ENCODE measurements at places on chromosomes 2 and 18.

DNA sequence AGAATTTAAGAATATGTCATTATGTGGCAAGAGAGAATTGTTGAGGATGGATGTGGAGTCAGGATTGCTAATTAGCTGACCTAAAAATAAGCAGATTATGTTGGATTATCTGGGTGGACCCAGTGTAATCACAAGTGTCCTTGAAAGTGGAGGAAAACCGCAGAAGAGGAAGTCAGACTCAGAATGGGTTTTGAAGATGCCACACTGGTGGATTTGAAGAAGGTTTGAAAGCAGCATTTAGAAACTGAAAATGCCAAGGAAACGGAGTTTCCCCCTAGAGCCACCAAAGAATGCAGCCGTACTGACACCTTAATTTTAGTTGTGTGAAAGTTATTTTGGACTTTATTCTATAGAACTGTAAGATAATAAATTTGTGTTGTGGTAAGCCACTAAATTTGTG is 41.6 kb upstream of the DPP10 start:
- DNase-seq = no peak

DNA sequence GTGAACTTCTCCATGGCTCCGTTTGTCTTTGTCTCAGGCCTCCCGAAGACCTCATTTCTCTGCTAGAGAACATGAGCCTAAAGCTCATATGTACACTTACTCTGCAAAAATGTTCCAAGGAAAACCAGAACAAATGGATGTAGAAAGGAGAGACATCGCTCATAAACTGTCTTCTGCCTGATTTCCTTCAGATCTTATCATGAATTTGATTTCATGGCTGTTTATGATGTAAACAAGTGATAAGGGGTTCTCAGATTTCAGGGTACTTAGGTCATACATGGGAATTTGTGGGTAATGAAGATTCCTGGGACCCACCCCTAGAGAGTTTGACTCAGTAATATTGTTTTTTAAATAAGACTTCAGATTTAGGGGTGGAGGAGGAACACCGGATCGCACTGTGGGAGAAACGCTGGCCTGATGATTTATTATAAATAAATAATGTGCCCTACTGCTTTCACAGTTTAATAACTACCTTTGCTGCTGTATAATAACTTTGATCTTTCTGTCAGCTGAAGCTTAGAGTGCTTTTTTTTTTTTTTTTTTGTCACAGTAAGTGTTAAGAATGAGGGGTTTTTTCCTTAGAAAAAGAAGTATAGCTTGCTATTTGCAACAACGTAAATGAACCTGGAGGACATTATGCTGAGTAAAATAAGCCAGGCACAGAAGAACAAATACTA is 14.9 kb downstream of the AOX1 start:
- DNase-seq = no peak

- no peak for DNase-seq
Observed at GRCh38 chr18:41416044-41416443, 539.0 kb upstream of the PIK3C3 start.

- DNase-seq = no peak
Observed at GRCh38 chr2:231933916-231934401, 7.8 kb upstream of the NPPC start.

DNA sequence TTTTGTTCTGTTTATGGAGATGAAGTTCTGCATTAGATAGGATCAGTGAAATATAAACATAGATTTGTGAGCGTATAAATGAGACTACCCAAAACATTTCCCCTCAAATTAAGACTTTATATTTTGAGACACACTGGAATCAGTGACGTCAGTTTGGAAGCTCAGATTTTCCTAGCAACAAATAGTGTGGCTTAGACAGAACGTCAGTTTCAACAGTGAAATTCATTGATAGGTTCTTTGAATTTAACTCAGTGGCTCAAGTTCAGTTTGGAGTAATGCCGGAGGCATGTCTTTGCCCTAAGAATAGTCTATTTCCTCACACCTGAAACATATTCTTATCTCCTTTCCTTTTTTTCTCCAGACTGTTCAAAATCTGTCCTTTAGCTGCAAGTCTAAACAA is 113.6 kb upstream of the ARHGAP15 start:
- DNase-seq = no peak

- no peak for DNase-seq
Observed at GRCh38 chr2:210299866-210300373, 15.1 kb downstream of the MYL1 start.

GRCh38 chr2:64914735-64915509 is 74.3 kb upstream of the SLC1A4 start:
- DNase-seq = no peak

GRCh38 chr2:38301340-38301968 is 75.6 kb downstream of the ATL2 start:
- DNase-seq = no peak

- DNase-seq = no peak
Observed at GRCh38 chr2:175414882-175415487, 233.5 kb upstream of the ATP5MC3 start.

DNA sequence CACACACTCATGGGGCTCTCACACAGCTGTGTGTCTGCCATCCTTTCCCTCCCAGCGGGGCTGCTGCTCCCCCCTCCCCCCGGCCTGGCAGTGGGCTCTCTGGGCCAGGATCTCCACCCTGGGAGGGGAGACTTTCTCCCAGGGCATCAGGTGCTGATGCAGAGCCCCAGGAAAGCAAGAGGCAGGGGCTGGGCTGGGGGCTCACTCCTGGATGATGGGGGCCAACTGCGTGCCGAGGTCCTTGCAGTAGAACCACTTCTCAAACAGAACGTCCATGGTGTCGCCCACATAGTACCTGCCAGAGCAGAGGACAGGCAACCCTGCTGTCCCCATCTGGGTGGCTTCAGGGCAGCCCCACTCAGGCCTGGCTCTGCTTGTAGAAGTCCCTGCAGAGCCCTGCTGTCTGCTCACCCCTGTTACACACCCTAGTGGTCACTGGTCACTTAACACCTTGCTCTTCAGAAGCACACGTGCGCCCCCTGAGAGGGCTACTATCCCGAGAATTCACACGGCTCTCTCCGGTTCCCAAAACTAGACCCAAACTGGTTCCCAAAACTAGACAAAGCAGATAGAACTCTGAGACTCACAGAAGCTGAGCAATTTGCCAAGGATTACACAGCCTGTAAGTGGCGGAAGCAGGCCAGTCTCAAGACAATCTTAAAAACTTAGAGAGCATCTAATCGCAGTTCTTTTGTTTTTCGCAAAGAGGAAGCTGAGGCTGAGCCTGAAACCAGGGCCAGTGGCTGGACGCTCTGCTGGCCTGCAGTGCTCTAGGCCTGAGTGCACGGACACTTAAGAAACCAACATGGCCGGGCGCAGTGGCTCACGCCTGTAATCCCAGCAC is 6.6 kb upstream of the OXER1 start:
- DNase-seq = no peak

GRCh38 chr2:1730015-1730927 is 14.0 kb downstream of the PXDN start:
- DNase-seq = no peak

DNA sequence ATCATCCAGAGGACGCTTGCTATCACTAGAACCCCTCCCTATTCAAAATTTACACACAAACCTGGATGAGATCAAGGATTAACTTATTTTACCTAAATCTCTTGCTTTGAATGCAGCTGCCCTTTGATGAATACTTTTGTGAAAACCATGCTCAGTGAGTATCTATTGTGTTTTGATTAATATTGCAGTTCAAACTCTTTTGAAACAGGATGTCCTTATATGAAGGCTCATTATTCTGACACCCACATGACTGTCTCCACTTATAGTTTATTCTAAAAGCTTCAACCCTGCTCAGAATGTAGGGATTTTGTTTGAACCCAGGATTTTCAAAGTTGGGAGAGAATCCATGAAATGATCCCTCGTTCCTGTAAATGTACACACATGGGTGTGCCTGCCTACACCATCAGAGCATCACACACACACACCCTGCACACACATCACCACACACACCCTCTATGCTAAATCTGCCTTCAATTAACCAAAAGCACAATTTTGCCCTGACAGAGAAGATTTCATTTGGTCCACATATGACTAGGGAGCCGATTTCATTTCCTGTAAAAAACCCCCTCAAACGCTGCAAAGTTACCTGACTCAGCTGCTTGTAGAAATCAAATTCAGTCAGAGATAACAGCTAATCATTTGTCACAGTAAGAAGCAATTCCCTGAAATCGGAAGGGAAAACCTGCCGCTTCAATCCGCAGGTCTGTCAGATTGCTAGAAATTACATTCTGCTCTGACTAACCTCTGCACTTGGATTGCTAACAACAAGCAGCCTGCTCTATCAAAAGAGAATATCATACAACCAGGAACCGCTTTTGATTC is 65.2 kb downstream of the ZEB2 start:
- no peak for DNase-seq

DNA sequence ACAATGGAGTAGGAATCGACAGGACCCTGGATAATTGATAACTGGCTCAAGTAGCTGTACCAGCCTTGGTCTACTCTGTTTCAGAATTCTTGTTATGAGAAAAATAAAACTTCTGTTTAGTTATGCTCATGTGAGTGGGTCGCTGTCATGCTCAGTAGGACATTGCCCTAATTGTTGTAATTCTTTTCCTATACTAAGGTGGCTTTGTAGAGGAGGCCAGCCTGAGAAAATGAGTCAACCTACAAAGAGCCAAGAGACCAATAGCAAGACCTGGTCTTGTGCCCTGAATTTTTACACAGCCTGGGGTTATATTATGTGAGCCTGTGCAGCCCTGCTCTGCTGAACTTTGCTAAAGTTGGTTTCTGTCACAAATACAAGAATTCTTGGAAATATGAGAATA is 238.4 kb downstream of the MEIS1 start:
- DNase-seq = no peak

GRCh38 chr18:75107196-75107930 is 101.6 kb downstream of the PTGR3 start:
- DNase-seq = no peak

DNA sequence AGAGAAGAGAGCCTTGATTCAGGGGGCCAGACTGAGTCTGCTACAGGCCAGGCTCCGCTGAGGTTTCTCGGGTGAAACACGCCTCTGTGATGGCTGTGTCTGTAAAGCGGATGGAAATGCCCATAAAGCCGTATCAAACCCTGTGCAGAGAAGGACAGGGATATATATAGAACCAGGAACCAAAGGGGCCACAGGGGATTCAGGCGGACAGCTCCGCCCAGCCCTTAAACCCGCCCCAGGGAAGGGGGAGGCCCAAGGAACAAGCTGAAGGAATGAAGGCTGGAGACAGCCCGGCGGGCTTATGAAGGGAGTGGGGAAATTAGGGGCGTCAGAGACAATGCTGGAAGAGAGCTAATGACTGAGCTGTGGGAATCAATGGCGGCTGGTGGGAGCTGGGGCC is 42.1 kb downstream of the NHEJ1 start:
- no peak for DNase-seq

DNA sequence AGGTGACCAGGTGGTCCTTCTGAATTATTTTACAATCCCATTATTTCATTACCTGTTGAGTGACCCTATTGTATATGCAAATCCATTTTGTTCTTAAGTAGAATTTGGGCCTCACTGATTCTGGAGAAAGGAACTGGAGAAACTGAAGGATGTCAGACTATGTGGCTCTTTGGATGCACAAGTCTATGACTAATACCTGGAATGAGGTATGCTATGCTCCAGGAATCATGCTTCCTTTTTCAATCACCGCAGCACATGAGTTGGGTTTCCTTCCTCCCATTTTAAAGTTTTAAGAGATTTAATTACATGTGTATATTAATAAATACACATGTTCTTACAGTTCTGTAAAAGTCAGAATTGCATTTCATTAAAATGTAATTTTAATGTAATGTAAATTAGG is 253.9 kb upstream of the VWC2L start:
- DNase-seq = no peak

DNA sequence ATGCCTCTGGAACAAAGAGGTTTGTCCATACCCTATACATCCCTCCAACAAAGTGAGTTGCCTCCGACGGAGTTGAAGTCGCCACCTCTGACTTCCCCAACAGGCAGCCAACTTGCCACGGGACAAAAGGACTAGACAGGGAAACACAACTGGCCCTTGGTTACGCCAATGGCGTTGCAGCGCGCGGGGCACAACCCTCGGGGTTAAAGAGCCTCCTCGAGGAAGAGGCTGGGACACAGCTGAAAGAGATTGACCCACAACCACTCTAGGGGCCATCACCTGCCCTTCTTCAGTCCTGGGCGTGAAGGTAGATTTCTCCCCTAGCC is 545 bp downstream of the GTF3C2 start:
- DNase-seq = no peak

DNA sequence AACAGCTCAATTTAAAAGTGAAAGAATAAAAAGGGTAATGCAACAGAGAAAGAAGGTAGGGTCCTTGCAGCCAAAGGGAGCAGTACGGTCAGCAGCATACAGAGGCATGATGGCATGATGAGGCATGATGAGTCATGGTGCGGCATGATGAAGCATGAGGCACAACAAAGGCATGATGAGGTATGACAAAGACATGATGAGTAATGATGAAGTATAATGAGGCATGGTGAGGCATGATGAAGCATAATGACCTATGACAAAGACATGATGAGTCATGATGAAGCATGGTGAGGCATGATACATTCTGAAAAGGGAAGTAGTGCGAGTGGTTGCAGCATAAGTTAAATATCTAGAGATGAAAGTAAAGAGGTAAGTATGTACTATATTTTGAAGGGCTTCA is 673.2 kb downstream of the TMEM182 start:
- no peak for DNase-seq

DNA sequence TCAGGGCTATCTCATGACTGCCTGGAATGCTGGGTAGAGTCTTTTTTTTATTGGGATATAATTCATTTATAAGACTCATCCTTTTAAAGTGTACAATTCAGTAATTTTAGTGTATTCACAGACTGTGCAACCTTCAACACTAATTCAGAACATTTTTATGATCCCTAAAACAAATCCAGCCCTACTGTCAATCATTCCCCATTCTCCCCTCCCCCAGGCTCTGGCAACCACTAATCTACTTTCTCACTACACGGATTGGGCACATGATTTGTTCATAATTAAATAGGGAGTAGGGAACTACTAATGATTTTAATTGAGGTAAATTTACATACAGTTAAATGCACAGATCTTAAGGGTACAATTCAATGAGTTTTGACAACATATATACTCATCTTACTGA is 225.7 kb downstream of the CDCA7 start:
- DNase-seq = no peak

DNA sequence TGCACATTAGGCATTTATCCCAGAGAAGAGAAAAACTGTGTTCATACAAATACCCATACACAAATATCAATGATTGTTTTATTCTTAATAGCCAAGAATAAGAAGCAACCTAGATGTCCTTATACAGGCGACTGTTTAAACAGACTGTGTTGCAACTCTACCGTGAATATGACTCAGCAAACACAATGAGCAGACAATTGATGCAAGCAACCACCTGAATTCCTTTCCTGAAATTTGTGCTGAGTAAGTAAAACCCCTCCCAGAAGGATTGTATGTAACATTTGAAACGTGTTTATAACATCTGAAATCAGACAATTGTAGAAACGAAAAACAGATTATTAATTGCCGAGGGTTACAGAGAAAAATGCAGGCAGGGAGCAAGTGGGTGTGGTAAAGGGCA is 621.9 kb upstream of the SOX11 start:
- DNase-seq = no peak

- no peak for DNase-seq
Observed at GRCh38 chr2:170851635-170852034, 34.9 kb downstream of the GAD1 start.

GRCh38 chr2:125167820-125168219 is 1142.7 kb downstream of the CNTNAP5 start:
- no peak for DNase-seq

Measured in occipital lobe (tissue), 3 donors.